ENCODE measurements at places on chromosomes 7 and 10.

- DNase-seq, result no peak
Observed at GRCh38 chr10:76618171-76618570, 1019.4 kb downstream of the KCNMA1 start.

- peak; percentile 84 for DNase-seq
Observed at GRCh38 chr7:22001345-22002004, 55.8 kb upstream of the CDCA7L start.

DNA sequence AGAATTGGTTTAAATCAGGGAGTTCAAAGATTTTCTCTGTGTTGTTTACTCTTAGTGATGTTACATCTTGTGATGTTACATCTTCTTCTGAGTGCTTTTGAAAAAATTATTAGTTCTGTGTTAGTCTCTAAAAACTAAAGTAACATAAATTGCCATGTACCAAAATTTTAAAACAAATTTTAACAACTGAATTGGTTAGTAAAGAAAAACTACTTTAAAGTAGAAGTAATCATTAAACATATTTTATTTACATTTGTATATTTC lies 5.2 kb upstream of the IGF2BP3 start:
- DNase-seq, result no peak

DNA sequence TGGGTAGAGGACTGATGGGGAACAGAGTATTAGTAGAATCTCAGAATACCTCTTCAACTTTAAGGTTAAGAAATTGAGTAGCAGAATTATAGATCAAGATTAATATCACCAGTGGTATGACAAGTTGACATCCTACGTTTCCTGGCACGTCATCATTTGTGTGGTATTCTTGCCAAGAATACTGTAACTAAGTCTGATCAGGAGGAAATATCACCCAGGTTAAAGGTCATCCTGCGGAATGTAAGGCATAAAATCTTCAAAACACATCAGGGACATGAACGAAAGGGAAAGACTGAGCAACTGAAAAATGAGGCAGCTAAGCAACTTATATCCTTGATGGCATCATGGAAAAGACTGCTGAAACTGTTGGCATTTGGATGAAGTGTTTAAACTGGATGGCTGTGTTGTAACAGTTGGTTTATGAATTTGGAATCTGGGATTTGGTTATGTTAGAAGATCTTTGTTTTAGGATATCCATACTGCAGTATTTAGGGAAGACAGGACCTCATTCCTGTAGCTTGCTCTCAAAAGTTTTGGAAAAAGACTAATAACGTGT lies 86.1 kb downstream of the TRIM24 start:
- no peak for DNase-seq

DNA sequence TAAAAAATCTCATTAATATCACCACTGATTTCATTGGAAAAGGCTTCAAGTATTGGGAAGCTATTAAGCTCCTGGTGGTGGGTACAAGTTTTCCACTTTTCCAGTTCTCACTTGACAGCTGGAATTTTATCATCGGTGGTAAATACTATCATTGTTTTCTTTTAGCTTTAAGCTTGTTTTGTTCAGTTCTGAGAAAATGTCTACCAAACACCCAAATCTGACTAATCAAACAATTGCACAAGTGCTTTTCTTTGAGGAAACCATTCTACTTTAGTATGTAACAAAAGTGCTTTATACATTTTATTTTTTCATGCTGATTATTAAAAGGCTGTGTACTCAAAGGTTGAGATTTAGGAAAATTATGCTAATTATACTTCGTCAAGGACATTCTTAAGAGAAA lies 7.9 kb downstream of the PRPF18 start:
- no peak for DNase-seq

GRCh38 chr10:30671026-30671616 lies 41.6 kb upstream of the LYZL2 start:
- peak; percentile 77 for DNase-seq

DNA sequence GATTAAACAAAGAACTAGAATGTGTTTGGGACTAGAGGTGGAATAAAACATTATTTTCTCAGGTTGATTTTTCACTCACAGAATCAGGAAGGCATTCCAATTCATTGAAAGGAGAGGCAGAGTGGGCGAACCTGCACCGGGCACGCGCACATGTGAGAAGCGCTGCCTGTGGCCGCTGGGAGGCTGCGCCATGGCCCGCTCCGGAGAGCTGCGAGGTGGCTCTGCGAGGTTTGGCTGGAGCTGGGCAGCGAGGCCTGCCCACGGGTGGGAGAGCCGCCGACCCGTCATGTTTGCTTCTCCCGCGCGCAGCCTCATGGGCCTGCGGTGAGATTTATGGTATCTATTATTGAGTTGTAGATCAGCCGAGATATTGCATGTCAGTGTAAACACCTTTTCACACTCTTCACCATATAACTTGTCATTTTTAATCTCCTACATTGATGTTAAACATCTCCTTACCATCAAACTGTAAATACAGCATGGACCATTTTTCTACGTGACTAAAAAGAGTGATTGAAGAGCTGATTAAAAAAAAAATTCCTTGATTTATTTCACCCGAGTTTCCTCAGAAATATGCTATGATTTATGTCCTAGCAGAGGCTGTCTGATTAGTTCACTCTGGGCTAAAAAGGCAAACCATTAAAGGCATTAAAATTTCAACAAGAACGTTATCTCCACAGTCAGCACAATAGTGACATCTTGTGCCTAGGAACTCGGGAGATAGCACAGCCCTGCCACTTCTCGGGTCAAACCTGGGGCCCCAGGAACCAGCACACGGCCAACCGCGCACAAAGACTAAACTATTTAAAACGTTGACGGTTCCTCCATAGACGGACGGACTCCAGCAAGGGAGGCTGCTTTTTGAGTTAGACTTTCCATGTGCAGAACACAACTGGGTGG lies 96.6 kb upstream of the RNF32 start:
- no peak for DNase-seq
